NCI-H345 (cell line): ENCODE measurements at places on chromosomes 7 and 10.
A peak's percentile ranks its signal among the peaks of the same experiment; 100 is the strongest.

- DNase-seq = no peak
Observed at GRCh38 chr7:36468370-36469101, 78.9 kb downstream of the ANLN start.

GRCh38 chr7:5390918-5391317 is 32.7 kb downstream of the TNRC18 start:
- no peak for DNase-seq

- DNase-seq = no peak
Observed at GRCh38 chr7:159031135-159031701, 113.4 kb downstream of the VIPR2 start.

DNA sequence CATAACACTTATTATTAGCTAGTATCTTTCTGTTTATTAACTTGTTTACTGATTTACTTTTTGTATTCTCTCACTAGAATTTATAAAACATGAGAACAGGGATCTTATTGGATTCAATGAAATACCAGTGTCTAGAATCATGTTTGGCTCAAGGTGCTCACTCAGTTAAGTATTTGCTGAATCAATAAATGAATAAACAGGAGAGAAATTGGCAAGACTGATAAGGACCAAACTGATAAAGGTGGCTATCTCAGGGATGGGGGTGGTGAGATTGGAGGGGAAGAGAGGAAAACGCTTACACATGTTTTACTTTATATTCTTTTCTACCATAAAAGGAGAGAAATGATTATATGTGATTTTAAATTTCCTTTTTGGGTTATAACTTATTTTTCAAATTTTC is 43.3 kb upstream of the CCDC6 start:
- no peak for DNase-seq

DNA sequence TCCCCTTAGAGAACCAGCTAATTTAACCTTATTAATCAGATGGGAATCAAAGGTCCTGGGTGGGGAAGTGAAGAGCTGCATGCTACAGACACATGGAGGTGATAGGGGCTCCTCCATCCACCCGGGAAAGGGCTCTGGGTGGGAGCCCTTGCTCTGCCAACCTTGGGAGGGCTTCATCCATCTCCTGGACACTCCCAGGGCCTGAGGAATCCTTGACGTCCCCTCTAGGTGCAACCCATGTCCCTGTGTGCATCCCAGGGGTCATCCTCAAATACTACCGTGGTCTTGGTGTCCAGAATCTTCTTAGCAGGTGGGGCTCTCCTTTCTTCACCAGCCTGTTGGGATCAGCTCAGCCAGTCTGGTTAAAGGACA is 55.4 kb upstream of the IGFBP3 start:
- DNase-seq = no peak

DNA sequence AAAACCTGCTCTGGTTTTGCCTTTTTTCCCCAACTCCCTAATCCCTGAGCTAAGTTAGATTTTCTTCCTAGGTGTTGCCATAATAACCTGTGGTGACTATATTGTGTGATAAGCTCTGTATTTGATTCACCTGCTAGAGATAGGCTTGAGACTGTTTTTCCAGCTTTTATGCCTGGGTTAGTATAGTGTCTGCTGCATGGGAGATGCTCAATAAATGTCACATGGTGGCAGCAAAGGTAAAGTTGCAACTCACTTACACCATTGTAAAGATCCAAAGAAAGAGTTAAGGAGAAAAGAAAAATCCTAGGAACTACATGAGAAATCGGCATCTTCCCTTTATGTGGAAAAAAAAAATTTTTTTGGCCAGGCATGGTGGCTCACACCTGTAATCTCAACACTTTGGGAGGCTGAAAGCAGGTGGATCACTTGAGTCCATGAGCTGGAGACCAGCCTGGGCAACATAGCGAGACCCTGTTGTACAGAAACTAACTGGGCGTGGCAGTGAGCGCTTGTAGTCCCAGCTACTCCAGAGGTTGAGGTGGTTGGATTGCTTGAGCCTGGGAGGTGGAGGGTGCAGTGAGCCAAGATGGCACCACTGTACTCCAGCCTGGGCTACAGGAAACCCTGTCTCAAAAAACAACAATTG is 3.7 kb downstream of the CCNJ start:
- DNase-seq = no peak

DNA sequence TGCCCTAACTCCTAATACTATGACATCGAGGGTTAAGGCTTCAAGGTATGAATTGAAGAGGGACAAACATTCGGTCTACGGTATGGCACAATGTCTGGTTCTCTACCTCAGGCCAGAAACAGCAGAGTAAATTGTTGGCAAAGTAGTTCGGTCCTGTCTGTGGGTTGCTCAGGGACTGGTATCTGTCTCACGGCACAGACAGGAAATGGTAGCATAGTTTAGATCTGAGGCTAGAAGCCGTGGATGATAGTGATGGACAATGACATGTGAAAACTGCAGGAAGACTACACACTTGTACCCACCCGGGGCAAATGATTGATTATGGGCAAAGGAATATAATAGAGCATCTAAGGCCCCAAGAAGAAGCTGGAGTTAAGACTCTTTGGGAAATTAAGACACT is 106.2 kb downstream of the TWIST1 start:
- DNase-seq = no peak

DNA sequence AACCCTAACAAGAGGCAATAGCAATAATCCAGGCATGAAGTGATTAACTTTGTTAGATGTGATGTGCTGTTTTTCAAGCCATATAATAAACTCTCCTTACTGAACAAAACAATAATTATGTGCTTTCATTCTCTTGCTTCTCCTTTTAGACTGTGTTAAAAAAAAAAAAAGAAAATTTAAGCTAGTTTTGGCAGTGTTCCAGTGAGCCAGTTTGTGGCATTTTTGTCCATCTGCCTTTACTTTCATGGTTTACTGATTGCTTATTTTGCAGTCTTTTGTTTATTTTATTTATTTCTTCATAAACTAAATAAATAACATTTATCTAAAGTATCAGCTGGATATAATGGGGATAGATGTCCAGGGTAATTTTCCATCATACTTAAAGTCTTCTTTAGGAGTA is 625.3 kb downstream of the CNTNAP2 start:
- no peak for DNase-seq

DNA sequence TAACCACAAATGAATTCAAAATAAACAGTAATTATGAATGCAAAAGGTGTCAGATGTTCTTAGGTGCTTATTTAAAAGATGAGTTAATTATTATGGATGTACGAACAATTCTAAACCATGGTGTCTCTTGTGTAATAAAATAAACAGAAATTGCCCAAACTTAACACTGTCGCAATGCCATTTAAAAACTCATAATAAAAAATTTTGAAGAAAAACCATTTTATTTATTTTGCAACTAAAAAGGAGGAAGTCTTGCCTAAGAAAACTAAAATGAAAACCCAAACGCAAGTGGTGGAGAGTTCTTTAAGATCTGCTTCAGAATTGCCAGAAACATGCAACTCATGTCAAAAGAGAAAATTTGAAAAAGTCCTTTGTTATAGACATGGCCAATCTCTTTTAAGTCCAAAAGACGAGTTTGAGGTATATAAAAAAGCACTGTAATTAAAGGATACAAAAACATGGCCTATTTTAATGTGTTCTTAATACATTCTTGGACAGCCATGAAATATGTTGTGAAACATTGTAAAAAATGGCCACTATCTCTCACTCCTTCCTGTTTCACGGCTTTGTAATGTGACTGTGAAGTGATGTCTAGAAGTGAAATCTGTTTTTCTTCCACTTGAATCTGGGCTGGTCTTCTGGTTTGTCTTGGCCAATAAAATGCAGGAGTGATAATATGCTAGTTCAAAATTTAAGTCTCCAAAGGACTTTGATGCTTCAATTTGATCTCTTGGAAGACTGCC is 322.9 kb downstream of the PRPF18 start:
- no peak for DNase-seq

DNA sequence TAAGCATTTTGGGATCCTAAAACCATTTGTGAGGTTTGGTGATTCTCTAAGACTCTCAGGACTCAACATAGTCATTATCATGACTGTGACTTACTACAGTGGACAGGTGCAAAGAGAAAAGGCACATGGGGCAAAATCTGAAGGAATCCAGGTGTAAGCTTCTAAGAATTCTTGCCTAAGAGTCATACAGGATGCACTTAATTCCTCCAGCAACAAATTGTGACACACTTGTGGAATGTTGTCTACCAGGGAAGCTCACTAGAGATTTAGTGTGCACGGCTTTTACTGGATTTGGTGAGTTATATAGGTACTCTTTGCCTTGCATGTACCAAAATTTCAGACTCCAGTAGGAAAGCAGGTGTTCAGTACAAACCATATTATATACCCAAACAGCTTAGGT is 47.9 kb downstream of the WAC start:
- DNase-seq = no peak

- no peak for DNase-seq
Observed at GRCh38 chr10:88764110-88764509, 4.3 kb downstream of the LIPN start.

DNA sequence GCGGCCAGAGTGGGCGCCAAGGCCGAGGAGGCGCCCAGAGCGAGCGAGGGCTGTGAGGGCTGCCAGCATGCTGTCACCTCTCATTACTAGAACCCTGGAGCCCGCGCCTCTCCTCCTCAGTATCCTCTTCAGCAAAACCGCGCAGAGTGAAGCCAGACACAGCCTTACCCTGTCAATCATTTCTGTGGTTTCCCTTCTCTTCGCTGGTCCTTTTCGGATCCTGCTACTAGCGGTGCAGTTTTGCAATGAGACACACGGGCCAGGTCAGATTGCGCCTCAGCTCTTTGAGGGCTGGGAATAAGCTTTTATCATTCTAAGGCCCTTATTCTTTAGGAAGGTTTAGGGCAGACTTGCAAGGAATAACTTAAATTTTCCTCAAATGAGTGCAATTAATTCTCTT is 55.5 kb upstream of the FAM171A1 start:
- DNase-seq = no peak

DNA sequence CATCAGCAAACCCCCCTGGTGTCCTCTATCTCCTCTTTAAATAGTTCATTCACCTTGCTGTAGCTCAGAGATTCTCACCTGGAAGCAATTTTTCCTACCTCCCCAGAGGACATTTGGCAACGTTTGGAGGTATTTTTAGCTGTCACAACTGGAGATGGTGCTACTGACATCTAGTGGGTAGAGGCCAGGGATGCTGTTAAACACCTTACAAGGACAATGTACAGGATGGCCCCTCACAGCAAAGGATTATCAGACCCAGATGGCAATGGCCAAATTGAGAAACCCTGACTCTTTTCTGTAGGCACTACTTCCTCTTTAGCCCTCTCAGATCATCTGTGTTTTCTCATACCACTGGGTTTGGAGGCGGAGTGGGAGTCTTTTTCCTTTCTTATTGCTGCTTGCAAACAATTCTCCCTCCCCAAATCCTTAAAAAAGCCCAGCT is 13.2 kb upstream of the TRA2A start:
- DNase-seq = peak; percentile 68

DNA sequence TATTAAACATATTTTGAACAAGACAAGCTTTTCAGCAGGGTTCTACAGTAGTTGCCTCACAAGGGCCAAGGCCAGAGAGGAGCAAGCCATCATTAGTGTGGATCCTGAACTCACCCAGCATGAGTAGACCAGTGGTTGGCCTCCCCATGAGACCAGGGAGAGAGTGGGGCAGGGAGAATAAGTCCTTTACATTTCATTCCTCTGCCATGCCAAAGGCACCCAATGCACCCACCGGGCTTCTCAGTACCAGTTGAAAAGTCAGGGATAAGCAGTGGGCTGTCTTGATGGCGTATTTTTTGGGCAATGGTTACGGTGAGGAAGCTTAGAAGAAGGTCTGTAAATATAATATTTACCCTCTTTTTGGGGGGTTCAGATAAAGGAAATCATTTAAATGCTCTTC is 16.6 kb downstream of the CRTAC1 start:
- DNase-seq = no peak

DNA sequence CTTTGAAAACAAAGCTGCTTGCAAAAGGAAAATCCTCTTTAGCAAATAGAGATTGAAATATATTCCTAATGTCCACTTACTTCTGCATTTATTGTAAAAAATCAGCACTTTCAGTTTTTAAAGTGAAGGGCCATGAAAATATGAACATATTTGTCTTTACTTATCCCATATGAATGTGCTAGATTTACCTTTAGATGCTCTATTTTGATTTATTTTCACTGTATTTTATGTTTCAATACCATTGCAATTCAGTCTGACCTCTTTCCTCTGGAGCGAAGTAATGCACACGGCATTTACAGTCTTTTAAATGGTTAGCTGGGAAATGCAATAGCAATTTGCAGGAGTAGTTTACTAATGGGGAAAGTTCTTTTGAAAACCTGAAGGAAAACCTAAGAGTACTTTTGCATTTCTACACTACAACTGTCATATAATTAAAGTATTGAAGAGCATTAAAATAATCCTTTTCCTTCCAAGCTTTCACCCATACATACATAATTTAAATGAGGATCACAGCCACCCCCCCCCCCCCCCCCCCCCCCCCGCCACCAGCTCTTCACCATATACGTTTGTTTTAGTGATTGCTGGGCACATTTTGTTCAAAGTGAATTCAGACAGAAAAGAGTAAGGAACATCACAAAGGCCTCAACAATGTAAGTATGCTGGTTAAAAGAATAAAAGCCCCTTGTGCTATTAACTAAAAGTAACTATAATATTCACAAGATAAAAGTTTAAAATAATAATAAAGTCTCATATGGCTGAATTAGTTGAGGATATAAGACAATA is 3.5 kb downstream of the SKIDA1 start:
- DNase-seq = no peak

GRCh38 chr7:97506728-97507127 is 225.2 kb upstream of the TAC1 start:
- DNase-seq = no peak

DNA sequence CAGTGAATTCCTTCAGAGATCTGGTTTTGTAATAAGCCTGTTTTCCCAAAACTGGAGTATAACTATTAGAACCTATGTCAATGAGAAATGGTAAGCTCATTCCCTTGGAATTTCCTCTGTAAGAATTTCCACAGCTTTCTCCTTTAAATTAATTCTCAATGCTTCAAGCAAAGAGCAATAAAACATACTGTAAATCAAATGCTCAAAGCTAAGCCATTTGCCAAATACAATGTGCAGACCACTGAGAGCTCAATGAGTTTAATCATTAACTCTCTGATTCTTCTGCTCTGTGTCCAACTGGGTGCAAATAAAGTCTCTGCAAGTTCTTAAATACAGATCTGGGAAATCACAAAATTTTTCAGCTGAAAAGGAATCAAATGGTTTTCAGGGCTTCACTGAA is 227.6 kb upstream of the IMMP2L start:
- no peak for DNase-seq

GRCh38 chr7:38796626-38797501 is 112.1 kb downstream of the VPS41 start:
- DNase-seq = peak; percentile 41
